Esophagus mucosa (tissue), 1 donor: ENCODE measurements at places on chromosomes 2 and 18.

DNA sequence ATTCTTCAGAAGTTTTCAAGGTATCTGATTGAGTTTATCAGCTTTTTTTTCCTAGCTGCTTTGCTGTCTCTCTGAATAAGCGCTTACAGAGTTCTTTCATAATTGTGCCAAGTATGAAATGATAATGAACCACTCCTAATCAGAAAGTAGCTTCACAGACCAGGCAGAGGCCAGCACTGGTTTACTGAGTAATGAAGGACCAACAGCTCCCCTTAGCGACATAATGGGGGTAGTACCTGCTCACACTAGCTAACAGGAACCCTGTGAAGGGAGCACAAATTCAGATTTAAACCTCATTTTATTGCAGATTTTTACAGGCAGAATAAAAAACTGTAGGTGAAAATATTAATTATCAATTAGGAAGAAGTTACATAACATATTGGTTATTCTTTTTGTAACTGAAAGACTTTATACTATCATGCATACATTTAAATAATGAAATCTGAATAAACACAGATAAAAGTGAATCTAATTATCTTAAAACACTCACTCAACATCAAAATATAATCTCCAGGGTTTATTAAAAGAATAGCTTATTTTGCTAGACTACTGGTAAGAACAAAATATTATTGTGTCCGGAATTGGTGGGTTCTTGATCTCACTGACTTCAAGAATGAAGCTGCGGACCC, 53.7 kb upstream of the LRRC30 start:
- ATAC-seq = peak; percentile 94

GRCh38 chr2:24797644-24798043, 4.4 kb downstream of the CENPO start:
- no peak for ATAC-seq

DNA sequence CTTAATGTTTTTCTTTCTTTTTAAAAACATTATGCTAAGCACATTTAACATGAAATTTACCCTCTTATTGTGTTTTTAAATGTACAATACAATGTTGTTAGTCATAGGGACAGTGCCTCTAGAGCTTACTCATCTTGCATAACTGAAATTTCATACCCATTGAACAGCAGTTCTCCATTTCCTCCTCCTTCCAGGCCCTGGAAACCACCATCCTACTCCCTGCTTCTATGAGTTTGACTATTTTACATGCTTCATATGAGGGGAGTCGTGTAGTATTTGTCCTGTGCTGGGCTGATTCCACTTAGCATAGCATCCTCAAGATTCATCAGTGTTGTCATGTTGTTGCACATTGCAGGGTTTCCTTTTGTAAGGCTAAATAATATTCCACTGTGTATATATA, 92.6 kb downstream of the SPATS2L start:
- ATAC-seq = peak; percentile 52

DNA sequence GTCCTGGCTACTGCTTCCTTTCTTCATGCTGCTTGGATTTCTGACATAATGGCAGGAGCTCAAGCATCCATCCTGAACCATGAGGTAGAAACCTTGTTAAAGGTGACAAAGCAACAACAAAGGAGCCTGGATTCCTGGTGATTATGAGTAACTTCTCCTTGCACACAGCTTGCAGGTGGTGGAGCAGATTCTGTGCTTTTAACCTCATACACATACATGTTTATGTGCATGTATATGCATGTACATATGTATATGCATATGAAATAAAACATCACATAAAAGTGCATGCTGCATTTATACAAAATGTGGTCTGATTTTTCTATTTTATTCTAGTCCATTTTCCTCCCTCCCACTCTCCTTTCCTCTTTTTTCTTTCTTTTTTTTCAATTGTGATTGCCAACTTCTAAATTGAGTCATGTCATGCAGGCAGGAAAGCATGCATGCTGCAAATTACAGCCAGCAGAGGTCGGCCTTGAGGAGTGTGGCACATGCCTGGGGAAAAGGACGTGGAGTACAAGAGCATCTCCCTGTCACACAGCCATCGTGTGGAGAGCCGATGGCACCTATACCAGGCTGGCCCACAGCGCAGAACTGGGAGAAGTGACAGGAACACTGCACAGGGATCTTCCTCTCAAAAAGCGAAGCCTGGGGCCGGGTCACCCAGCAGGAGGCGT, 17.9 kb downstream of the LCT start:
- peak; percentile 39 for ATAC-seq
